ENCODE measurements at places on chromosomes 4 and X. TPM values are rescaled to one million over a fixed set of nuclear protein-coding genes. Genes with fewer than 3 reads are reported as not detected.

BMX gene
- 0.67 TPM for total RNA-seq

RHOXF2B gene
- total RNA-seq = not detected

MTMR8 gene
- total RNA-seq = 1.3 TPM

SLC6A14 gene
- not detected for total RNA-seq

AWAT2 gene
- total RNA-seq = not detected

CYSLTR1 gene
- 0.50 TPM for total RNA-seq

COL25A1 gene
- total RNA-seq = 3.1 TPM

PDLIM5 gene
- 114 TPM for total RNA-seq

ZNF182 gene
- total RNA-seq = 3.1 TPM

PARM1 gene
- total RNA-seq = 0.47 TPM

GYPA gene
- 338 TPM for total RNA-seq

KANTR gene
- 6.7 TPM for total RNA-seq

IQCM gene
- total RNA-seq = 0.08 TPM

FAM133A gene
- not detected for total RNA-seq

FMR1NB gene
- not detected for total RNA-seq

SUPT20HL2 gene
- total RNA-seq = not detected

ANXA10 gene
- total RNA-seq = 26.9 TPM

FAM149A gene
- 27.1 TPM for total RNA-seq

CCKAR gene
- total RNA-seq = not detected

HSFX1 gene
- total RNA-seq = 0.92 TPM

PCSK1N gene
- 0.08 TPM for total RNA-seq

NAP1L2 gene
- 0.17 TPM for total RNA-seq

SSX2 gene
- not detected for total RNA-seq

MAGEA9B gene
- total RNA-seq = not detected

CENPVL1 gene
- not detected for total RNA-seq

LETM1 gene
- total RNA-seq = 31.0 TPM

GJB1 gene
- 77.1 TPM for total RNA-seq

RRH gene
- 0.08 TPM for total RNA-seq

MXRA5 gene
- 1.0 TPM for total RNA-seq

CT47B1 gene
- not detected for total RNA-seq

Data from liver (tissue), 10 donors.